NCI-H1048 (cell line): ENCODE measurements at places on chromosomes 11 and 22.

DNA sequence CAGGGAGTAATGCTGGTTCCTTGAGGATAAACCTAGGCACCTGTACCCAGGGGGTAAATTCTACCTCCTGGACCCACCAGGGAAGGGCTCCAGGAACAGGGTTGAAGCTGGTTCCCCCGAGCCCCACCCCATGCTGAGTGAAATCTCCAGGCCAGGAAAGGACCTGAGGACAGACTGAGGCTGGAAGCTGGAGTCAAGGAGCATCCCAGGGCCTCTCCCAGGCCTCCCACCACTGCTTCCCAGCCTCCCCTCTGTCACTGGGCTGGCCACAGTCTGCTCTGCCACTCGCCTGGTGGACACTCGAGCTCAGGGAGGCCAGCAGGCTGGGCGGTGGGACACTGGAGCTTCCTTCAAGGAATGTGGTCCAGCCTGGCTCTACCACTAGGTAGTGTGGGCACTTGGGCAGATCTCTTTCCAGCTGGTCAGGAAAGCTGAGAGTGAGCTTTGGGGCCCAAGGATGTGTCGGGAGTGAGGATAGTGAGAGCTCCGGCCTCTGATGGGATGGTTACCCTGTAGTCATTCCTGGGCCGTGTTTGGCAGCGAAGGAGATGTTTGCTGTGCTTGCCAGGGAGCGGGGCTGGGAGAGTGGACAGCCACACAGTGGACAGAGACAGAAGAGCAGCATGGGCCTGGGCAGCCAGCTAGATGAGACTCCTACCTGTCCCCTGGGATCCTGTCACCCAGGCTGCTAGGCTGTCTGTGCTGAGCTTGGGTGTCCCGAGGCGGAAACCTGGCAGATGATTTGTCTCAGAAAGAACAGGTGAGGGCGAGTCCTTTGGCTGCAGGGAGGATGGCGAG, 3.4 kb downstream of the OVOL1 start:
- DNase-seq: no peak

- DNase-seq: no peak
Measured at GRCh38 chr22:26860301-26860700, 202.9 kb downstream of the MIAT start.

GRCh38 chr11:31825838-31826484, 14.8 kb upstream of the PAX6 start:
- no peak for DNase-seq

- no peak for DNase-seq
Measured at GRCh38 chr11:95542868-95543551, 246.6 kb downstream of the FAM76B start.

GRCh38 chr11:86876716-86877234, 76.4 kb downstream of the PRSS23 start:
- no peak for DNase-seq

DNA sequence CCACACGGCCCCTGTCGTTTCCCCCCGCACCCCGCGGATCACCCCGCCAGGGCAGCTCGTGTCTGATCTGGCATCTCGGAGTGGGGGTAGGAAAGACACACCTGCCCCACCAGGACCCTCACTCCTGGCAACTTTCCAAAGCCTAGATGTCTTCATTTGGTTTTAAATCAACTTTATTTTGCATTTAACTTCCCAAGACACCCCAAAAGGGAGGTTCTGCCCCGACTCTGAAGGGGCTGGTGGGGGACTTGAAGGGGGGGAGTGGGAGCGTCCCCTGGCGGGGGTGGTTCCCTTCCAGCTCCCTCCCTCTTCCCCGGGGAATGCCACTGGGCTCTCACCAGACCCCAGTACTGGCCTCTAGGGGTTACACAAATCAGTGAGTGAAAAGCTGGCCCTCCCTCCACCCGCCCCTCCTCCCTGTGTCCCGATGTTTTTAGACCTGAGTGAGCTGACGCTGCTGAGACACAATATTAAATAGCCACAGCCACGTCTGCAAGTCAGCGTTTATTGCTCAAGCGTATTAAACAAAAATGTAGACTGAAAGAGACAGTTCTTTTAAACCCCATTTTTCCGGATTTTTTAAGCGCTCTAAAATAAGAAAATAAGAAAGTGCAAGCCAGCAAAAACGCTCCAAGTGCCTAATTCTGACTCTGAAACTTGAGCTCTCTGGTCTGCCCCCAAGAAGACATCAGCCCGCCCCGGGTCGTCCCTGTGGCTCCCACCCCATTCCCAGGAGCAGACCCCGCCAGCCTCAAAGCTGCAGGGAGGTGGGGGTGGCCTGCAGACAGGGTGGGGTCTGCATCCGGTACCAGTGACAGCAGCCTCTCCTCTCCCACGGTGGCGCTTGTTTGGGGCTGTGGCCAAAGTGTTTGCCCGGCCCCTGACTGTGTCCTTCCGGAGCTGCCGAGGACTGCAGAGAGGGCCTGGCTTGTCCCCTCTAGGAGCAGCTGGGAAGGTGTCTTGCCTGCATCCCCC, 1.1 kb upstream of the TTLL8 start:
- no peak for DNase-seq
